ENCODE measurements at places on chromosomes 16 and 17.

DNA sequence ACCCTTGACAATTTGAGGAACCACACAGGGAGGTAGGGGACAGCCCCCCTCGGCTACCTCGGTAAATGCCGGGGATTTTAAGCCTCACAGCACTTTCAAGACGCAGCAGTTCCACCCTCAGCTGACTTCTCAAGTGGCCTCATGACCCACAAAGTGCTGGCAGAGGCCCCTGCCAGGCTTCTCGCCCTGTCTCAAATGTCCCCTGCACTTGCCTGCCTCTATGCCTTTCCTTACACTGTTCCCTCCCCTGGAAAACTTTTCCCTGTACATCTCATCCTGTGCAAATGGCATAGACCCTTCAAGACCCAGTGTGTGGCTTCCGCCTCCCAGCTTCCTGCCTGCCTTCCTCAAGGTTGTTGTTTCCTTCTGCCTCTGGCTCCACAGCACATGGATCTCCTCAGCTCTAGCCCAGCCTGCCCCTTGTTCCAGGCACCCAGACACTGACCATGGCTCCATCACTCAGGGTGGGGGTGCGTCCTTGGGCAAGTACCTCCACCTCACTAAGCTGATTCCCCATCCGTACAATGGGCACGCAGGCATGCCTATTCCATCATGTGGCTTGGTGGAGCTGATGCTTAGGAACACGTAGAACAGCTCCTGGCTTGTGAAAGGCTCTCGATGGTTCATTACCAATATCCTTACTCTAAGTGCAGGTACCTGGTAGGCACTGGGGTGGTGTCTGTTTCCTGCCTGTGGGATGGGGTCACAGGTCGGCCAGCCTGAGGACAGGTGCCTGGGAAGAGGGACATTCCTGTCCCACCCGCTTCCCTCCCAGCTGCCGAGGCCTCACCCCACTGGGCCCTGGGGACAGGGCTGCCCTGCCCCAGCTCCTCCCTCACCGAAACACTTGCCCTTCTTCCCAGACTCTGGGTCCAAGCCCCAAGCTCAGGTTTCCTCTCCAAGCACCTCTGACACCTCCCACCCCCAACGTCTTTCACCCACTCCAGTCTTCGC lies 24.0 kb downstream of the MMP15 start:
- DNase-seq: no peak

- DNase-seq: no peak
These were observed 10.8 kb upstream of the BCAR1 start for GRCh38 chr16:75262104-75262799.

GRCh38 chr17:14211801-14212200 lies 24.9 kb downstream of the CDRT15 start:
- no peak for DNase-seq

- no peak for DNase-seq
These were observed 376.3 kb downstream of the CNTNAP4 start for GRCh38 chr16:76653390-76654026.

Data from stimulated activated CD4-positive, alpha-beta T cell treated with anti-CD3 and anti-CD28 coated beads, Interleukin-15, amount 100 ng/mL, for 48 hours (primary cell).